ENCODE measurements at places on chromosomes 2 and 18.
A peak's percentile ranks its signal among the peaks of the same experiment; 100 is the strongest.

- DNase-seq: no peak
Observed at GRCh38 chr18:11741505-11742145, 52.6 kb downstream of the GNAL start.

GRCh38 chr2:223019987-223020717, 31.8 kb upstream of the KCNE4 start:
- DNase-seq: no peak

- no peak for DNase-seq
Observed at GRCh38 chr2:10601866-10602566, 87.8 kb downstream of the NOL10 start.

- no peak for DNase-seq
Observed at GRCh38 chr2:128008074-128008672, 19.7 kb downstream of the SAP130 start.

DNA sequence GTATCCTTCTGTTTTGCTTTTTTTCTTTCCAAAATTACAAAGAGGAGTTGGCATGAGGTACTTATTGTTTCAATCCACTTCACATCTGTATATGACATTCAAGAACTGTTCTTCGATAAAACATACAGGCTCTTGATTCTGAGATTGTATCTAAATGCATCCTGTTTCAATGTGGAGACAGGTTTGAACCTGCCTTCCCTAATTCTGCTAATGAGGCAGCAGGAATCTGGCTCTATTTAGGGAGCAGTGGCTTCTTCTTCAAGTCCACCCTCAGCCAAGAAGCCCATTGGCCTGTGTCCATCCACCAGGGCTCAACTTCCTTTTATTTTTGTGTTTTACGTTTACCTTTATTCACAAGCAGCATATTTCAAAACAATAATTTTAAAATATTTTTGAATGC, 84.8 kb upstream of the PIK3C3 start:
- peak; percentile 1 for DNase-seq

DNA sequence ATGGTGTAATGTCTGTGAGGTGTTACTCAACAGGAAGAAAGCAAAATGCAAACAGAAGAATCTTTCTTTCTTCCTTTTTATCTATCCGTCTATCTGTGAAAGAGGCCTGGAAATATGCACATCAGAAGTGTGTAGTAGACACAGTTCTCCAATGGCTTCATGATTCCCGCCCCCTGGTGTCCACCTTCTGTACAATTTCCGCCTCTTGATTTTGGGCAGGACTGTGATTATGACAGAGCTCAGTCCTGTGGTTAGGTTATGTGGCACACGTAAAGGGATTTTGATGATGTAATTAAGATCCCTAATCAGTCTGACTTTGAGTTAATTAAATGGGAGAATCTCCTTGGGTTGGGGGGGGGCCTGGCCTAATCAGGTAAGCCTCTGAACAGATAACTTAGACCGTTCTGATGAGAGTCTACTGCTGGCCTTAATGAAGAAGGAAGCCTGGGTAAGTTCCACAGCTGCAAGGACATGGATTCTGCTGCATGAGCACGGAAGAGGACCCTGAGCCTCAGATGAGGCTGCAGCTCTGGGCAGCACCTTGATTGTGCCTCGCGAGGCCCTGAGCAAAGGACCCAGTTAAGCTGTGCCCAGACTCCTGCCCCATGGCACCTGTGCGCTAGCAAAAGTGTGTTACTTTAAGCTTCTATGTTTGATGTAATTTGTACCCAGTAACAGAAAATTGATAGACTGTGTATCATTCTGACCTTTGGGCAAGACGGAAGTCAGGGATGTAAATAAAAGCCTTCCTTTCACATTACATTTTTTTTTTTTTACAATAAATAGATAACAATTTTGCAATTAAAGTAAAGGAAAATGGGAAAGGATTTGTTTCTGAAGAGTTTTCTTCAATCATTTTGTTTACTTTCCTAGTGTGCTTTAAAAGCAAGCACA, 11.3 kb upstream of the KCNF1 start:
- no peak for DNase-seq

DNA sequence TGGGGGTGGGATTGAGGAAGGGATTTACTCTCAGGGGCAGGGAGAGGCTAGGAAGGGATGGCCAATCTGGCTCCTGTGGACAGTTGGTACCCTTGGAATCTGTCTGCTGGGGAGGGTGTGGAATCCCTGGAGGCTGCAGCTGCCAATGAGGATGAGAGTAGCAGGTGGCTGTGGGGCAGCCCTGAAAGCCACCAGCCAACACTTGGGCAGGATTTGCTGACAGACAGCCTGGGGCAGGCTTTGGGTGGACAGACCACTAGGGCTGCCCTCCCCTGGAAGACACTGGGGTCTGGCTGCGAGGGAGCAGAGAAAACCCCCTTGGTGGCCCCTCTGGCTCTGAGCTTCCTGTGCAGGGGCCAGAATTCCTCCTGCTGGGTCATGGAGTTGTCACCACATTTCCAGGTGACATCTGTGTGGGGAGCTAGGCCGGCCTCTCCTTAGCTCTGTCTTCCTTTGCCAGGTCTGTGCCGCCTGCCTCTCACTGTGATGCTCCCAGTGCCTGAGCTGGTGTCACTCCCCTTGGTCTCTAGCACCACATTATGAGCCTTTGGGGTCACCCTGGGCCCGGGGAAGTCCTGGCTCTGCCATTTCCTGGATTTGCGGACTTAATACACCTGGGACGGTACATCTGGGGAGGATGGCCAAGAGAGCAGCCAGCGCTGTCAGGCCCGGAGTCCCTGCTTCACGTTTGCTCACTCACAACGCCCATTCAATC, 13.4 kb upstream of the ARHGEF4 start:
- peak; percentile 91 for DNase-seq

DNA sequence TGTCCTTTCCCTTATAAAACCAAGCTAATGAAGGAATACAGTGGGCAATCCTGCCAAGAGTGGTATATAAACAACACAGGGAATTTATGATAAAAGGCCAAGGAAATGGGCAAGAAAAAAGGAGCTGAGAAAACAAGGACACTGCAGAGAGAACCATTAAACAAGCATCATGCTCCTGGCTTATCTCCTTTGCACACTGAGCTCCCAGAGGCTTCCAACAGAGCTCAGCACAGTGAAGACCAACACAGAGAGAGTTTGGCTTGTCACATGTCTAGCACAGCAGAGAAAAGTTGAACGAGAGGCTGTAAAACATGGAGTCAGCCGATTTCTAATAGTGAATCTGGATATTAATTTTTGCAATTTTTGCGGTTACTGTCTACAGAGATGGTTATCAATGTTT, 68.0 kb upstream of the KLF7 start:
- DNase-seq: no peak

DNA sequence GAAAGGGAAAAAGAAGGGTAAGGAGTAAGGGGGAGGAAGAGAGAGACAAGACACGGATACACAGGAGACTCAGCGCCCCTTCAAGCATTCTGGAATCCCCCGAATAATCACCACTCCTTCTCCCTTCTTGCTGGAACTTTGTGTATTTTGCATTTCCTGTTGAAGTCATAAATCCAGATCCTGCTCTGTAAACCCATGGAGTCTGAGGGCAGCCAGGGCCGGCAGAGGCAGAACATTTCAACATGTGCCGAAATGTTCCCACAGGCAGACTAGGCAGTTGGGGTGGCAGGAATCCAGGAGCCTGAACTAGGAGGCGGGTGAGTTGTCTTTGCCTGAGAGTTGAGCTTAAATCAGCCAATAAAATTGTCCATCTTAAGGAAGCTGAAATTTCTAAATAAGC, 193.1 kb downstream of the SH3RF3 start:
- no peak for DNase-seq

DNA sequence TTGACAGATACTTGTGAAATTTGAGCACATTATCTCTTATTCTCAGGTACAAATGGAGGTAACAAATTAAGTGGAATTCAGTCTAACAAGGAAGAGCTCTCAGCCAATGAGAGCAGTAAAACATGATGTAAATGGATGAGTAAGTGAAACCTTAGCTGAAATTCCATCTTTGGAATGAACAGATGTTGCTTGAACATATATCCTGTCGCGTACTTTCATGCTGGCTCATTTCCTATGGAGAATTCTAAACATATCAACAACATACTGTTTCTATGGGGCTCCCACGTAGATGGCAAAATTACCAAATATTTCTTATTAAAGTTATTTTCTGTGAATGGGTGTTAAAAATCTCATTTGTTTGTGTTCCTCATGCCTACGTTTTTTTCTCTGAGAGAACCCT, 256.3 kb upstream of the LINC00305 start:
- no peak for DNase-seq

GRCh38 chr2:229273723-229274338, 2.7 kb upstream of the PID1 start:
- peak; percentile 79 for DNase-seq

GRCh38 chr18:56433919-56434318, 204.5 kb downstream of the TXNL1 start:
- no peak for DNase-seq

DNA sequence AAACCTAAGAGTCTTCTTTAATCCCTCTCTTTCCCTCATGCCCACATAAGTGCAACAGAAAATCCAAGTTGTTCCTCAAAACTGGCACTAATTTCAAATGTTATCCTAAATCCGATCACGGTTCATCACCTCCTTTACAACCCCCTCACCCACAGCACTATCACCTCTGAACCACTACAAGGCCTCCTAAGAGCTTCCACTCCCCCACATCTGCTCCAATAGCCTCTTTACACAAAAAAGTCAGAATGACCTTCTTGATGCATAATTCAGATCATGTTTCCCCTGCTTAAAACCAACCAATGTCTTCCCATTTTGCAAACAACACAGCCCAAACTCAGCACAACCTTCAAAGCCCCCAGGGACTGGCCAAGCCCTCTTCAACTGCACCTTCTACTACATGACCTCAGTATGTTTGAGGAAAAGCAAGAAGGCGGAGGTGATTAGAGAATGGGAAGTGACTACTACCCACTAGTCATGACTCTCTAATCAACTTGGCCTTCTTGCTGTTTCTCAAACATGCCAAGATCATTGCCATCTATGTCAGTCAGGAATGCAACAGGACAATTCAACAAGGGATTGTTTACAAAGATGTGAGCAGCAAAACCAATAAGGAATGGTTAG, 34.6 kb upstream of the GCC2 start:
- no peak for DNase-seq

- DNase-seq: no peak
Observed at GRCh38 chr2:119545754-119546446, 1.7 kb downstream of the CFAP221 start.

DNA sequence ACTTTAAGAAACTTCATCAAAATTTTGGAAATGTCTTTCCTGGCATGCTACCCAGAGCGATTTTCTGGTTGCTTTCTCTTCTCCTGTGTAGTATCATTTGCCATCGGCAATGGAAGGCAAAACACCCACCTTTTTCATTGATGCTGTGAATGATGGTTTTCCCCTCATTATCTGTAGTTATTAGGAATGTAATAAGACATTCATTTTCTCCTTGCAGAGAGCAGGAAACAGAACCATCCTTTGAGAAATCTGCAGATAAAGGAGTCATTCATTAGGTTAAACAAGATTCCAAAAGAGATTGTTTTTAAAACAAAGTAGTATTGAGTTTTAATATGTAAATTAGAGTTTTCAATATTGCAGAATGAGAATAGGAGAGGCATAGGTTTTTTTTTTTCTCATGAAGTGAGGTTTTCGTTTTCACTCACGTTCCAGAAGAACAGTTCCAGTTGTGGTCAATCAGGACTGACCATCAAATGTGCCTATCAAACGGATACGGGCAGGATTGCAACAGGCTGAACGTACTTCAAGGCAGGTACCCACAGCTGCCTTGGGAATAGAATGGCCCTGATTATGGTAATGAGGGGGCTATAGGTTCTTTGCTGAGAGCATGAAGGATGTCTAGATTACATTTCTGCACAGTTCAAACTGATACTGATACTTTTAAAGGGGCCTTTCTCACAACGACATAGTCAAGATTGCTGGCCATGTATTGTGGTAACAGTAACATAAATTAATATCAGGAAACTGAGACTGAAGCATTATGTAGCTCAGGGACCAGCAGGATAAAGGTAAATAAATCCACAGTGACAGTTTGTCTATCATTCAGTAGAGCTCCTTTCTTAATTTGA, 49.8 kb upstream of the PLA2R1 start:
- DNase-seq: no peak

- DNase-seq: no peak
Observed at GRCh38 chr2:166404831-166405568, 29.3 kb upstream of the SCN9A start.

DNA sequence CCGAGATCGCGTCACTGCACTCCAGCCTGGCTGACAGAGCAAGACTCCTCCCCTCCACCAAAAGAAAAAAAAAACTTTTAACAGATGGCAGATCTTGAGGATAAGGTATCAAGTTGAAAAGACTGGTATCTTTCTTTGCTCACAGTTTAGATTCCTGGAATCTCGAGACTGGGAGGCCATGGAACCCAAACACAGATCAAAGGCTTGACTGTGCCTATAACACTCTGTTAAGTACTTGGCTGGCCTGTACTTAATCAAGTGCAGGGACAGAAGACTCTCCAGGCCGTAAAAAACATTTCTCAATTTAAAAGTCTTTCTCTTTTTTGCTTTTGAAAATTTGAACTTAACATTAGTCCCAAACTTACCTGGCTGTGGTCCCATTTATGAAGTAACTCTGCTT, 107.1 kb upstream of the ZNF516 start:
- DNase-seq: peak; percentile 37

- no peak for DNase-seq
Observed at GRCh38 chr2:128458505-128458904, 139.8 kb upstream of the HS6ST1 start.

DNA sequence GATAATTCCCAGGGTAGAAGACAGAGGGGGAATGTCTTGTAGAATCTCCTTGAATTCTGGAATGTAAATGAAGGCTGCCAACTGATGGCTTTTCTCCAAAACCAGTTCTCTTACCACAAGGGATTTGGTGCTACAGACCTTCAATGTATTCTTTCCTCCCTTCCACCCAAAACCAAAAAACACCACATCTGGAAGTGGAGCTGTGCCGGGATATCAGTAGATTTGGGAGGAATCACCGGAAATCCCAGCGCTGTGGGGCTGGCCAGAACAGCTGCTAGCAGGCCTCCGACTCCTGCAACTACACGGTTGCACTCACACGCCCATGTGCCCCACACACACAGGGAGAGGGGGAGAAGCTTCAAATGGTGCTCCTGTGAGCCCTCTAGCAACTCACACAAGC, 45.7 kb downstream of the RPL31 start:
- no peak for DNase-seq

- peak; percentile 18 for DNase-seq
Observed at GRCh38 chr2:231800493-231801091, 14.3 kb downstream of the COPS7B start.

DNA sequence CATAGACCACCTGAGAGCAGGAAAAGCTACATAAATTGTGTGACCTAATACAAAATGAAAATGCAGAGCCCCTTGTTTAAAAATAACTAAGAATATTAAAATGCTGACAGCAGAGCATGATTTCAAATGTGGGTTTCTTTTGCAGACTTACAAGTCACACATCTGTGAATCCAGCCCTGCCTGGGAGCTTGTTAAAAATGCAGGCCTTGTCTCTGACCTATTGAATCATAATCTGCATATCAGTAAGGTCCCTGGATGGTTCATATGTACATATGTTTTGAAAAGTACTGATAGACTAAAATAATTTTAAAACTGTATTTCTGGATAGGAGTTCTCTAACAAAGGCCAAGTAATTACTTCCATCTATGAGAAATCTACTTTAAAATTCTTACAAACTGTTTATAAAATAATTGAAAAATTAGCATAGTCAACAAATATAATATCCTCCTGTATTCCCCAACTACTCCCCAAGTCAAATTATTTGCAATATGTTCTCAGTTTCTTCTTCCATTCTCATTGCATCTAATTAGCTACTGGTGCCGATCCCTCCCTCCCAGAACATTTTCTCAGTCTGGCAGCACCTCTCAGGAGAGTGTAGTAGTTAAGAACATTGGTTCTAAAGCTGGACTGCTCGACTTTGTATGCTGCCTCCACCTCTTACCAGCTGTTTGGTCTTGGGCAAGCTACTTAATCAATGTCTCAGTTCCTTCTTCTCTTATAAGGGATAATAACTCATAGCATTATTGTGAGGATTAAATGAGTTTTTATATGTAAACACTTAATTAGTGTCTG, 1040.4 kb upstream of the CDH2 start:
- DNase-seq: peak; percentile 55
